ENCODE measurements at places on chromosomes 4 and X.

DNA sequence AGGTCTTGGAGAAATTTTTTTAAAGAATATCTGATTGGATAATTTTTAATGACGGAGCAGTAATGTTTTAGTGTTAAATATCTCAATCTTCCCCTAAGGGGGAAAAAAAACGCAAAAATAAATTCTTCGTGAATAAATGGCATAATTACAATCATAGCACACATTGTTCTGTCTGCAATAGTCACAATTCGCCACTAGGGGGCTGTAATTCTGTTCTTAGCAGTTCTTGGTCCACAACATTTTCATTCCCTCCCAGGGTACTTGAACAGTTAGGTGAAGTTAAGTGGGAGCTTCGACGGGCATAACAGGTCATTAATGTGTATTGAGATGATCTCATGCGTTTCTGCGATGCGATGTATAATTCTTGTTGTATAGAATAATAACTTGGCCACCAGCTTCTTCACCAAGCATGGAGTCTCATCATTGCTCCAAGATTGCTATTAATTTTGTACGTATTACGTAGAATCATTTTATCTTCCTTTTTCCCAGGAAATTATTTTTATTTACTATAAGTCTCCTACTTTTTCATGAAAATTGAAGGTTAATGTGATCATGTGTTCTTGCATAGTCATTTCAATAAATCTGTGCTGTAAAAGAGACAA is 27.2 kb downstream of the HTR2C start:
- DNase-seq: no peak

DNA sequence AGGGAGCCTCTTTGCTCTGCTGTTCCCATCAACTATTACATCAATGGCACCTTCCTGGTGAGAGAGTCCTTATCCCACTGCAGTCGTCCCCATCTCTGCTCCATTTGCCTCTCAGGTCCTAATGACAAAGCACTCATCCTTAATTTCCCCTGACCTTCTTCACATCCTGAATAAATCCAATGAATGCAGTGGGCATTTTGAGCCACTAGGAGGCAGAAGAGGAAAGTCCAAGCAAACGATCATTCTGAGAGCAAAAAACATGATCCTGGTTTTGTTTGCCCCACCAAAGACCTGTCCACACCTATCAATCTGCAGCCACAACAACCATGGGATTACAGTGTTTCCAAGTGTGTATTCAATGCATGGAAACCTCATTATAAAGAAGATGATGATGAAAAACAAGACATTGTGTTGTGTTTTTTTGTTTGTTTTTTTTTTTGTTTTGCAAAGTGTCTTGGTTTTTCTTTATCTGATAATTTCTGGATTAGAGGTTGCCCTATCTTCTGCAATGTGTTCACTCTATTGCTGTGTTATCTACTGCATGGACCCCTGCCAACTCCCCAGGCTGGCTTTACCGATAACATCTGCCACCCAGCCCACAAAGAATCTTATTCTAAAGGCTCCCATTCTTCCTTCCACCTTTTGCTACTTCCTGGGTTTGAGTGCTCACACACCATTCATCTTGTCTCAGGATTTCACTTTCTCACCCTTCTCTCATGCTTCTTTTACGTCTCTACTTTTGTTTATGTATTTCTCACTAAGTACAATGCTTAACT is 207.2 kb downstream of the NLGN4X start:
- DNase-seq: peak; percentile 30

- DNase-seq: no peak
Measured at GRCh38 chr4:25592736-25593135, 62.9 kb upstream of the SLC34A2 start.

DNA sequence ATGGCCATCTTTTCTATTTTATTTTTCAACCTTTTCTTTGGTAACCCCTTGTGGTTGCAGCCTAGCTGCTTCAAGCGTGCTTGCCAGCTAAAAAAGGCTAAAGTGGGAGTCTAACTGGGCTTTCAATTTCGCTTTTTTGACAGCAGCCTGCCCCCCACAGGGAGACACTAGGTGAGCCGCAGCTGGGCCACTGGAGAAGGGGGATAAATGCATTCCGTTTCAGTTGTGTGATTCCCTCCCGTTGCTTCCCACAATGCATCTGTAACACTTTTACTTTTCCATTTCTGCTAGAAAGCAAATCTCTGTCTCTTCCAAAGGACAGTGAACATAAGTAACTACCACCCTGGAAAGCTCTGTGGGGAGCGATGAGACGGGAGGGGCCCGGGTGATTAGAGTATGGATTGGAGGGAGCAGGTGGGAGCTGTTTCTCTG is 86.3 kb upstream of the RAPGEF2 start:
- no peak for DNase-seq

DNA sequence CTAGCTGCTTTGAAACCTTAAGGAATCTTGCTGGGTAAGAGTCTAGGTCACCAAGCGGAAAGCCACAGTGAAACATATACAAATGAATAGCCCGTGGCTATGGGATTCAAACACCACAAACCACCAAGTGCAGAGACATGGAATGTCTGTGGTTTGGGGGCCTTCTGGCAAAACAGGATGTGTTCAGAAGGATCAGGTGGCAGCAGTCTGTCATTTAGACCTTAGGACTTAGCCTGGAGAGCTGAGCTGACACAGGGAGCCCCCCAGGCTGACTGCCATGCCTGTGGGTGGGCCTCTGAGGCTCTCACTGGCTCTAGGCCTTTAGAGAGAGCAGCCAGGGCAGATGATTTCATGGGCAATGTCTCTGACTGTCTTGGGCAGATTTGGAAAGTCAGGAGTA is 225.6 kb downstream of the FBXW7 start:
- DNase-seq: no peak

DNA sequence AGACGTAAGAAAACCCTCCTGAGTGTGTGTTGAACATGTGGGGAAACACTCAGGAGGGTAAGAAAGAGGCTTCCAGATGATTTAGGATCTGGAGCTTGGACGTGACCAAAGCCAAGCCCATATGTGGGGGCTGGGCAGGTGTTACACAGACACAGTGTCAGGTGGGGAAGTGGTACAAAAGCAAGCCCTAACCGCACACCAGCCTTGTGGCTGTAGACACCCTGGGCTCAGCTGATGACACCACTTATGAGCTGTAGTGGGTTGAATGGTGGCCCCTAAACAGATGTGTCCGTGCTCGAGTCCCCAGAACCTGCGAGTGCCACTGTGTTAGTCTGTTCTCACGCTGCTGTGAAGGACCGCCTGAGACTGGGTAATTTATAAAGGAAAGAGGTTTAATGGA is 25.0 kb upstream of the NSG1 start:
- DNase-seq: no peak

- DNase-seq: no peak
Measured at GRCh38 chrX:103440621-103441020, 64.3 kb downstream of the BEX3 start.

GRCh38 chrX:13515211-13515930 is 54.0 kb upstream of the EGFL6 start:
- DNase-seq: no peak

DNA sequence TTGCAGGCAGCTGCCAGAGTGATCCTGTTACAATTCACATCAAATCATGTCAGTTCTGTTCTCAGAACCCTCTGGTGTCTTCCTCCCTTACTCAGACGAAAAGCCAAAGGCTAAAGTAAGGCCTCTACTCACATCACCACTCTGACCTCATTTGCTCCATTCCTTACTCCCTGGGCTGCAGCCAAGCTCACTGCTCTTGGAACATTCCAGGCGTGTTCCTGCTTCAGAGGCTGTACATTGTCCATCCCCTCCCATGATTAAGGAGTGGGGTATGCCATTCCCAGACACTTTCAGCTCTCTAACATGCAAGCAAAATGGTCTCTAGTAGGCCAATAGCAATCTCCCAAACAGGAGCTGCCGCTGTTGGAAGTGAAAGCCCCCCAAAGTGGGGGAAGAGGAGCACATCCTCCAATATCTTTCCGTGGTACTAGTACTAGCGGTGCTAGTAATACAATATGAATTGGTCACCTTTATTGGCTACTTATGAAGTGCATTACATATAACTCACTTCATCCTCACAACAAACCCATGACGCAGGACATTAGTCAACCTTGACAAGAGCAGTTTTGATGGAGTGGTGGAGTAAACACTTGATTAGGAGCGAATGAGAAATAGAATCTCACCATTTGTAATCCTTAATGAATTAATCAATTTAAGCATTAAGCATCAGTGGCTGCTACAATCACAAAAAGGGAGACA is 15.0 kb downstream of the GAB3 start:
- DNase-seq: no peak

All from memory B cell (primary cell).